ENCODE measurements at places on chromosomes 4 and X.
A peak's percentile ranks its signal among the peaks of the same experiment; 100 is the strongest.

DNA sequence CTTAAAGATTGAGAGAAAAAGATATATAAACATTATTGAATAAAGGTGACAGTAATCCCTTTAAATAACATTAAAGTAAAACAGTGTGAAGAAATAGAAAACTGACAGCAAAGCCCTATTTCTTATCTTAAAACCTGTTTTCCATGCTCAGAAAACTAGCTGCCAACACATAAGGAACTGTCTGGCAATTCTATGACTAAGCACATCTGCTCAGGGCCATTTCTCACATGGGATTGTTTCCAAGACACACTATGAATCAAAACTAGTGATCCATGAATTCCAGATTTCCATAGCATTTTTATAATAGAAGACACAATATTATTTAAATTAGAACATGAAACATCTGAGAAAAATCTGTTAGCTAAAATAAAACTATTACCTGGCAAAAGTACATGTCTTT is 113.4 kb downstream of the SCLT1 start:
- no peak for DNase-seq

GRCh38 chr4:102281171-102281839 is 64.0 kb downstream of the SLC39A8 start:
- no peak for DNase-seq

DNA sequence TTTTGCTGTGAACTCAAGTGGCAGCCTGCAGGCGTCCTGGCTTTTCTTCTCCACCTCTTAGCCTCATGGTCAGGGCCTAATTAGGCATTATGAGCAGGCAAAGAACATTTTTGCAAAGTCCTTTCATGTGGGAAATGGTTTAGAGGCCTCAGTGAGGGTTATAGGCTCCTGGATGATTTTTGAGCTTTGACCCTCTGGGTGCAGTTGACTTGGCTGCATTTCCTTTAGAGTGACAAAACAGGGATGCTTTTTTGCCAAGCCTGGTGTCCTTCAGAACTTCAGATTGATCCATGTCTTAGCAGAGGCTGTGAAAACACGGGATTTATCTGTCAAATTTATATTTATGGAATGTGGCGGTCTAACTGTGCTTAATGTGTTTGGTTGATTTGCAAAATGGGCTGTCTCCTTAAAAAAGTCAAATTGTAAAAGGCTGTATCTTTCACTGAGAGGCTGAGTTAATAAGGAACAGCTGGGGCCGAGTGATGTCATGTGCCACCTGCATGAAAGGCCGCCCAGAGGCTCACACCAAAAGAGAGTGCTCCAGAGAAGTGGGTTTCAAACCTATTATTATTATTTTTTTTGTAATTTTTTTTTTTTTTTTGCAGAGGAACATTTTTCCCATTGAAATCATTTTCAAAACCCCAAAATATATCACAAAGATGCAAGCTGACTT is 192.2 kb upstream of the ARX start:
- no peak for DNase-seq

- peak; percentile 97 for DNase-seq
Measured at GRCh38 chrX:281166-281999, at the start of gene PLCXD1. PLCXD1 (plus strand) TSS chrX:281381; CDS start chrX:284188, 2,807 bp downstream.

- no peak for DNase-seq
Measured at GRCh38 chrX:136954930-136955329, 74.4 kb upstream of the RBMX start.

DNA sequence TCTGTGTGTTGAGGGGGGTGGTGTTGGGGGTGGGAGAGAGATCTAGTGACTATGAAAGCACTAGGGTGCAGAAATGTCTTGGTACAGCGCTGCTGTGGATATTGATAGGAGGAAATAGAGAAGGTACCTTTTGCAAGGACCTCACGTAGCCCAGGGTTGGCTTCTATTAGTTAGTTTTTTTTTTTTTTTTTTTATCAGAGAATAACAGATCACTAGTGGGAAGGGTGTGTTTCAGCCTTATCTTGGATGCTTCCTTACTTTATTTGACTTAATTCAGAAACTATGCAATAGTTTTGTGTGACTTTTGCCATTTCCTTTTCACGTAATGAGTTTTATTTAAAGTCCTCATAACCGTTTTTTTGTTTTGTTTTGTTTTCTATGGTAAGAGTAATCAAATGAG is 16.4 kb upstream of the PGRMC2 start:
- DNase-seq, result no peak

DNA sequence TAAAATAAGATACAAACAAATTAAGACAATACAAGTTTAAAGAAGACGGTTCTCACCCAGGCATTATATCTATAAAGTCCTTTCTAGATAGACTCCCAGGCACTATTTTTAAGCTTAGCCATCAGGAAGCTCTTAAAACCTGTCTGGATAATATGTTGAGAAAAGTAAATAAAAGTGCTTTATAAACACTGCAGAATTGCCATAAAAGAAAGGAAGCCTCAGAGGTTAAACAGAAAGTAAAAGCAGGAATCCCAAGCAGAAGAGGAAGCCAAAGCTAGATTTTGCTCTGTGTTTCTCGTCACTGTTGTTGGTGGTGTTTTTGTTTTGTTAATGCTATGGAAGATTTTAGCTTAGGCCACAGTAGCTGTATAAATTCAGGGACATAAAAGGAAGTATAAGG is 1267.3 kb downstream of the PCDH19 start:
- no peak for DNase-seq

GRCh38 chrX:153649915-153650782 is 3.1 kb downstream of the DUSP9 start:
- DNase-seq, result peak; percentile 19

- no peak for DNase-seq
Measured at GRCh38 chr4:130675266-130675665, 1579.3 kb downstream of the C4orf33 start.

- DNase-seq, result no peak
Measured at GRCh38 chr4:53141308-53141707, 224.6 kb downstream of the SCFD2 start.

DNA sequence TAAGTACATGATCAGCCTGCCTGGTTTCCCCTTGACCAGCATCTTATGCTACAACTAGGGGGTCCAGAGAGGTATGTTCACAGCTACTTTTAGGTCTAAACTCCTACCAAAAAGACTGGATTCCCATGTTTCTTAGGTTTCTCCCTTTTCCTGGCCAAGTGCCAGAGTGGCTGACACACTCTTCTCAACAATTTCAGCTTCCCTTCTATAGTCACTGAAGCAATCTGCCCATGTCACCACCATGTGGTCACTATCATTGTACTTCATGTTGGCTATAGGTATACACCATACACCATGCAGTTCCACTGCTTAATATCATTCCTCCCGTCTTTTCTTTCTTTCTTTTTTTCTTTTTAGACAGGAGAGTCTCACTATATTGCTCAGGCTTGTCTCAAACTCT is 66.9 kb downstream of the KLHL13 start:
- no peak for DNase-seq

- DNase-seq, result no peak
Measured at GRCh38 chr4:174365018-174365587, 81.4 kb downstream of the CEP44 start.

- no peak for DNase-seq
Measured at GRCh38 chrX:13448941-13449340, 120.5 kb upstream of the EGFL6 start.

DNA sequence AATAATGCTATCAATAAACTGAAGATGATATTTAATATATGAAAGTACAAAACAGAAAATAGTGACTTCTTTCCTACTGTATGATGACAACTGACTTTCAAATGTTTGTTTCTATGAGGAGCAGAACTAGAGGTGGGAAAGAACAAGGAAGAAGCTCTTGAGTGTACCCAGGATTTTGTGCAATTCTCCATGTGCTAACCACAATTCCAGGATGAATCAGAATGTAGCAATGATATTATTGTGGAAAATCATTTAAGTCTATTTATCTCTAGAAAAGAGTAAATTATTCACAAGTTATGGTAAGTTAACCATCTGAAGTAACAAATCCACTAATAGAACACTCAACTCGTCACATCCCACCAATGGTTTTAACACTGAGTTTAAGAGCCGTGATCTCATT is 324.1 kb upstream of the EMCN start:
- no peak for DNase-seq

- peak; percentile 76 for DNase-seq
Measured at GRCh38 chrX:153875391-153876111, 10.4 kb downstream of the L1CAM start.

- DNase-seq, result no peak
Measured at GRCh38 chr4:124722071-124722470, 9.5 kb upstream of the ANKRD50 start.

GRCh38 chr4:15378062-15378461 is 49.8 kb upstream of the C1QTNF7 start:
- DNase-seq, result no peak

Data from H9 (cell line).